ENCODE measurements at places on chromosomes 1 and 21. TPM values are rescaled to one million over a fixed set of nuclear protein-coding genes. Genes with fewer than 3 reads are reported as not detected.

Gene CTBS
- 9.2 TPM for total RNA-seq

Gene OR2G3
- not detected for total RNA-seq

Gene FCN3
- total RNA-seq: not detected

Gene PLA2G5
- total RNA-seq: 0.09 TPM

Gene LHX8
- total RNA-seq: not detected

Gene FAM151A
- total RNA-seq: not detected

Gene NFIA
- total RNA-seq: 8.5 TPM

Gene MTHFR
- 75.0 TPM for total RNA-seq

Gene MATN1
- total RNA-seq: not detected

Gene MAB21L3
- total RNA-seq: under 0.01 TPM

Gene SLC44A5
- total RNA-seq: 0.09 TPM

Gene FDPS
- 244 TPM for total RNA-seq

Gene TMPRSS15
- not detected for total RNA-seq

Gene GABRD
- total RNA-seq: not detected

Gene OR2M3
- total RNA-seq: not detected

Gene FMOD
- 3.6 TPM for total RNA-seq

Gene TAS1R3
- total RNA-seq: 0.17 TPM

Gene FCRL6
- not detected for total RNA-seq

Gene SPRR2G
- not detected for total RNA-seq

Gene GUCA2B
- not detected for total RNA-seq

Gene OR2T35
- total RNA-seq: not detected

Gene CHRM3
- under 0.01 TPM for total RNA-seq
